Cardiac septum (tissue), 1 donor: ENCODE measurements at places on chromosomes 4 and X.
A peak's percentile ranks its signal among the peaks of the same experiment; 100 is the strongest.

GRCh38 chr4:62601737-62602136 lies 1401.6 kb downstream of the ADGRL3 start:
- DNase-seq = no peak

DNA sequence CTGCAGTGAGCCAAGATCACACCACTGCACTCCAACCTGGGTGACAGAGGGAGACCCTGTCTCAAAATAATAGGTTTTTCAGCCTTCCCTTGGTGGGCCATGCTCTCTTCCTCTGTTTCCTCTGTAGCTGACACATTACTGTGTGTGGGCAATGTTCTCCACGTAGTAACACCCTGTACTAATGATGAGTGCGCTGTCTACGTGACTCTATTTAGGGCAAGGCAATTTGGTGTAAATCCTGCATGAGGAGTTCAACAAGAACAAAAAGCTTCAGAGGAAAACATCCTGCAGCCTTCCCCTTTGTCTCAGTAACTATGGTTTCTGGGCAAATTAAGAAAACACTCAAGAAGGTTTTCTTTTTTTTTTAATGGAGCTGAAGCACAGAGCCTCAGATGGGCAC lies 24.4 kb upstream of the JAKMIP1 start:
- DNase-seq = no peak

- no peak for DNase-seq
Measured at GRCh38 chr4:55253948-55254593, 92.0 kb upstream of the SRD5A3 start.

DNA sequence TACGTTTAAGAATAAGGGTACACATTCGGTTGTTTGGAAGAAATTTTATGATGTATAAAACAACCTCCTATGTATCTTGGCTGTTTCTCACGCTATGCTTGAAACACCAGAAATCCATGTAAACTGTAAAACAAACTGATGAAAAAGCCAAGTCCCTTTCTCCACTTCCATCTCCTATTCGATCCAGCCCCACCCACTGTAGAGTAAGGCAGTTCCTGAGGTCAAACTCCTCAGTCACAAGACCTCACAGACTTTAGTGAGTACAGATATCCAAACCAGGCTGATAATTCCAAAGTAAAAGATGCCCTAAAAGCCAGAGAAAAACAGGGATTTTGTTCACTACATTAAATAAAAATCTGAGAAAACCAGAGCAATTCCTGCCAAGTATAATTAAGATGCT lies 45.6 kb downstream of the ARHGEF38 start:
- no peak for DNase-seq

DNA sequence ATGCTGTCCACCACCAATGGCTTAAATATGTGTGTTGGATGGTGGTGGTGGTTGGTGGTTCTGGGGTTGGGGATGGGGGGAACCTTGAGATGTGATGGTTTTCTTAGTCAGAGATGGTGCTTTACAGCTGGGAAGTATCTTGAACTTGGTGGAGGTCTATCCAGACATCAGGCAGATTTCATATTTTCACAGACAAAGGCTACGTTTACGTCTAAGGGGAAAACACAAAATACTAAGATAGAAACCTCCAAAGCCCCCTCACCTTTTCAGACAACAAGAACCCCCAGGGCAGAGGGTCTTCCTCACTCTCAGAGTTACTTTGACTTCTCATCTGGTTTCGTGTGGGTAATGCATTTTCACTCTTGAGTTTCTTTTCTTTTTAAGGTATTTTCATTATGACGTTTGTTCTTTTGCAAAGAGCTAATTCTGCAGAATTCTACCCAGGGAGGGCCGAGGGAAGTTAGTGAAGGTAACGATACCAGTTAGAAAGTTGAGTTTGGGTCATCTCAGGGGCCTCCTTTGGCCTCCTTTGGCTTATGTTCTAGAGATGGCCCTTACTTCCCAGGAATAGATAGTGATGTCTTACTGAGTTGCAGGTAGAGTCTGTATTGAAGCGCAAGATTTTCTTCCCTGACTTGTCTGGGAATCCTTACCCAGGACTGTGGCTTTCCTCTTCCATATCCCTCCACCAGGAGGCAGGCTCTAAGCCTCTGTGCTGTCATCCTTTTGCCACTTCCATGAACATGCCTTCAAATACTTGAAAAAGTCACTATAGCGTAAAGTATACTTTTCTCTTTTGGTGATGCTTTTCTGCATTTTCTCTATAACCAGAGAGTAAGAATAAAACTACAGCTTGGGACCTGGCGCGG lies 31.9 kb downstream of the RHOH start:
- no peak for DNase-seq

DNA sequence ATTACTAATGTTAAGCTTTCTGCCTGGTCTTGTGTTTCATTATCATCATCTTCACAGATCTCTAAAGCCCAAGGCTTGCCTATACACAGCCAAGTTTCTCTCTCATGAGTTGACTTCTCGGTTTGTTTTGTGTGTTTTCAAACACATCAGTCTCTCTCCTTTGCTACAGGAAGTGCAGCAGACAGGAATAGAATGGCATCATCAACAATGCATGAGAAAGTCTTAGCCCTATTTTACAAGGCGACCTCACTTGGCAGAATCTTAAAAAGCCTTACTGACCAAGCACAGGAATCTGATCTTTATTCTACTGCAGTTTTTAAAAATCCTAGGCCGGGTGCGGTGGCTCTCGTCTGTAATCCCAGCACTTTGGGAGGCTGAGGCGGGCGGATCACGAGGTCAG lies 36.8 kb downstream of the CC2D2A start:
- no peak for DNase-seq

- peak; percentile 88 for DNase-seq
Measured at GRCh38 chrX:84501798-84502628, at the start of gene HDX. TSS of gene HDX (minus strand) at chrX:84502453. CDS start at chrX:84475397, 27,056 bp downstream.

DNA sequence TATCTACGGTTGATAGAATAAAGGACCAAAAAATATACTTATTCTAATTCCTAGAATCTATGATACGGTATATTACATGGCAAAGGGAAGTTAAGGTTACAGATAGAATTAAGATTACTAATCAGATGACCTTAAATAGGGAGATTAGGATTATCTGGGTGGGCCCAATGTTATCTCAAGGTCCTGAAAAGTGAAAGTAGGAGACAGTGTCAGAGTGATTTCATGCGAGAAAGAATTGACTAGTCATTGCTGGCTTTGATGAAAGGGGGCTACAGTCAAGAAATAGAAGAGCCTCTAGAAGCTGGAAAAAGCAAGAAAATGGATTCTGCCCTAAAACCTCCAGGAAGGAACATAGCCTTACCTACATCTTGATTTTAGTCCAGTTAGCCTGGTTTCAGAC lies 176.9 kb upstream of the PPP1R2C start:
- DNase-seq = no peak
